ENCODE measurements at places on chromosomes 3 and 15.
A peak's percentile ranks its signal among the peaks of the same experiment; 100 is the strongest.

DNA sequence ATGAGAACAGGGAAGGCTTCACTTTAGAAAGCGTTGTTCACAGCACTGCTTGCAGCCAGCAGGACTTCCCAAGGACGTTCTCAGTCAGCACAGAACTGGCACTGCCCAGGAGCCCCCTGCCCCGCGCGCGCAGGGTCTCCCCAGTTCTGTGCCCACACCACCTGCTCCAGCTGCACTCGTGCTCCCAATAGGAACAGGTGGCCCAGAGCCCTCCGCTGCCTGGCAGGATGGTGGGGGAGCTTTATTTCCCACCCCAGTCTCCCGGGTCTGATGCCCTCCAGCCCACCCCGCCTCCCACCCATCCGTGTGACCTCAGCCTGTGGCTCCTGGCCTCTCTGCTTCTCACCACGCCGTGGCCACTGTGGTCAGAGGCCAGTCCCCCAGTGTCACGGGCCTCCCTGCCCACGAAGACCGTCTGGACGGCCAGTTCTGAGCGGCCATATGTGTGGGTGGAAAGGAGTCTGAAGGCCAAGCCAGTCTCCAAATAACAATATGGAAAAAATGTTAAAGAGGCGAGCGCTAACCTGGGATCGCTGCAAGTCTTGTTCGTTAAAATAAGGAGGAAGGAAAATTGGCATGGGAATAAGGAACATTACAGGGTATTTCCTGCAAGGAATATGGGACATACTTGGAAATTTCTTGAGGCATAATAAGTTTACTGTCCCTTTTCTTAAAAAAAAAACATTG lies 54.6 kb upstream of the PCSK6 start:
- no peak for DNase-seq

DNA sequence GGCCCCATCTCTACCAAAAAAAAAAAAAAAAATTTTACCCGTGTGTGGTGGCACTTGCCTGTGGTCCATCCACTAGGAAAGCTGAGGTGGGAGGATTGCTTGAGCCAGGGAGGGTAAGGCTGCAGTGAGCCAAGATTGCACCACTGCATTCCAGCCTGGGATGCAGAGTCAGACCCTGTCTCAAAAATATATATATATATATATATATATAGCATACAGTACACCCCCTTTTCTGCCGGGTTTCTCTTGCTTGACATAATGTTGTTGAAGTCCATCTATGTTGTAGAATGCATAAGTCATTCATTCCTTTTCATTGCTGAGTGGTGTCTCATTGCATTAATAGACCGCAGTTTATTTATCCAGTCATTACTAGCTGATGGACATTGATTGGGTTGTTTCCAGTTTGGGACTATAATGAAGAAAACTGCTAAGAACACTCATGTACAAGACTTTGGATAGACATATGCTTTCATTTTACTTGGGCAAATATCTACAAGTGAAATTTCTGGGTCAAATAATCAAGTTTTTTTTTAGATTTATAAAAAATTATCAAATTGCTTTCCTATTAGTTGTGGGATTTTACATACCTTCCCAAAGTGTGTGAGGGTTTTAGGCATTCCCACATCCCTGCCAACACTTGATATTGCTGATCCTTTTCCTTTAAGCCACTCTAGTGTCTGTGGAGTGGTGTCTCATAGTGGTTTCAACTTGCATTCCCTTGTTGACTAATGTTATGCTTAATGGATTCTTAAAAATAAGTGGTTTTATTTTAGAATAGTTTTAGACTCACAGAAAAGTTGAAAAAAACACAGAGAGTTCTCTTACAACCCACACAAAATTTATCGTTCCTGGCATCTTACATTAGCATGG lies 2.1 kb upstream of the PRR20G start:
- DNase-seq = no peak

DNA sequence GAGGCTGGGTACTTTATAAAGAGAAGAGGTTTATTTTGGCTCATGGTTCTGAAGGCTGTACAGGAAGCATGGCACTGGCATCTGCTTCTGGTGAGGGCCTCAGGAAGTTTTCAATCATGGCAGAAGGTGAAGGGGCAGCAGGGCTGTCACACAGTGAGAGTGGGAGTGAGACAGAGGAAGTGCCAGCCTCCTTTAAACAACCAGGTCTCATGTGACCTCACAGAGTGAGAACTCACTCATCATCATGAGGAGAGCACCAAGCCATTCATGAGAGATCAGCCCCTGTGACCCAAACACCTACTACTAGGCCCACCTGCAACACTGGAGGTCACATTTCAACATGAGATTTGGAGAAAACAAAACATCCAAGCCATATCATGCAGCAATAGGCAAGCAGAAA lies 9.3 kb upstream of the RFTN1 start:
- DNase-seq = no peak

- peak; percentile 68 for DNase-seq
Observed at GRCh38 chr15:67164811-67165253, 89.6 kb downstream of the AAGAB start.

GRCh38 chr15:40878785-40879184 lies 4.8 kb upstream of the RHOV start:
- no peak for DNase-seq

DNA sequence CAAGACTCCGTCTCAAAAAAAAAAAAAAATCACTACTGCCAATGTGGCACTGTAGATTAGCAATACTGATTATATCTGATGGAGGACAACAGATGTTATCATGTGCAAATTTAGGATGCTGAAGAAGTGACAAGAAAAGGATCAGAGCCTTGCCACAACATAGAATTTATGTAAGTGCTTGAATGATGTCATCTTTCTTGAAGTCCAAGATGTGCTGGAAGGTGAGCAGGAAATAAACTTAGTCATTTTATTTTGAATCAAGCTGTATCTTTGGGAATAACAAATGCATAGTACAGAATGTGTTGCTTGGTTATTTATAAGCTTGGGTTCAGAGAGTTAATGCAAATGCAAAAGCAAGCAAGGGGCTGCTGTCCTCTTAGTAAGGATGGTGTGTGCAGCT lies 47.1 kb downstream of the IL12A start:
- DNase-seq = no peak

- no peak for DNase-seq
Observed at GRCh38 chr3:74489050-74489792, 125.2 kb downstream of the CNTN3 start.

GRCh38 chr15:28111543-28111942 lies 12.4 kb upstream of the OCA2 start:
- DNase-seq = no peak

GRCh38 chr3:57963811-57964346 lies 44.3 kb upstream of the FLNB start:
- no peak for DNase-seq

DNA sequence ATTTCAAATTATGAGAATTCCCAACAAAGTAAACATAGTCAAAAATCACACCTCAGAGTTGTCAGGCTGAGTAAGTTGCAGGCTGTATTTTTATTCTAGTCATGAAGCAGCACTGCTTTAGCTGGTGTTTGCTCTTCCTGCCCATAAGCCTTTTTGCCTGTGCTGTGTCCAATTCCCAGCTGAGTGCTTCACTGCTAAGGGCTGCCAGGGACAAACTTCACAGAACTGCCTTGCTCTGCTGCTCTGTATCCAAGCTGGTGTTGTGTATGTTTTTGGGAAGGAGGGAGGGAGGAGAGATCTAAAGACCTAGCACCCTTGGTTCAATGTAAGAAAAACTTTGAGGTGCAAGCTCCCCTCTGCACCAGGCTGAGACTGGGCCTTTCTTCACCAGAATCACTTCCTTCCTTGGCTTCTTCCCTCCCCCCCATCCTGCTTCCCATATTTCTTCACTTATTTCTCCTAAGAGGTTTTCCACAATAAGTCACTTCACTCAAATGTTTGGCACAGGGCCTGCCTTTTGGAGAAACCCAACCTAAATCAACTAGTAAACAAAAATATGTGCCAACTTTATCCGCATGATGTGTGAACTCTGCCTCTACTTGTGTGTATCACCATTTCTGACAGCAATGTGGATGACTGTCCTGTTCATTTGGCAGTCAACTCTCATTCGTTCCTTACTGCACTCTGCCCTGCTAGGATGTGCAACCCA lies 156.1 kb downstream of the TBL1XR1 start:
- no peak for DNase-seq

- no peak for DNase-seq
Observed at GRCh38 chr15:72365844-72366243, 10.0 kb downstream of the HEXA start.

DNA sequence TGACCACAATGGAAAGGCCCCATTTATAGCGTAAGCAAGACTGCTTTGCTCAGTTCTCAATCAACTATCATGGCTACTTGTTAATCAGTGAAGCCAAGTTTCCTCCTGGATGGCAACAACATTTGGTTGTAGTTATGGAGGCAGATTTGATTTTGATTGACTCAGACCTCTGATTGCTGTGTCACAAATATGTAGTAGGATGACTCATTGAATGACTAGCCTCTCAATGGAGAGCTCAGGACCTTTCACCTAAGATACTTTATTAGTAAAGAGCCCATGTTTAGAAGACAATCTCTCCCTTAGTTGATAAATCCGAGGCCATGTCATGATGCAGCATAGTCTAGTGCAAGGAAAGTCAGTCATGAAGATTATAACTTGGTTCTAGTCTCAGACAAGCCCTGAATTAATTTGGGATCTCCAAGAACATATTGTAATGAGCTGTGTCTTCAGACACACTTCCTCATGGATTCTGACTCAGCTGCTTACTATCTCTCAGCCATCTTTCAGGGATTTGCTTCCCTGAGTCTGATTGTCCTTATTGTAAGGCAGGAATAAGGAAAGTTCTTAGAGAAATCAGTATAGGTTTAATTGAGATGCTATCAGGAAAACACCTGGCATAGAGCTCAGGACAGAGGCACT lies 397.4 kb upstream of the TMCO5A start:
- no peak for DNase-seq

DNA sequence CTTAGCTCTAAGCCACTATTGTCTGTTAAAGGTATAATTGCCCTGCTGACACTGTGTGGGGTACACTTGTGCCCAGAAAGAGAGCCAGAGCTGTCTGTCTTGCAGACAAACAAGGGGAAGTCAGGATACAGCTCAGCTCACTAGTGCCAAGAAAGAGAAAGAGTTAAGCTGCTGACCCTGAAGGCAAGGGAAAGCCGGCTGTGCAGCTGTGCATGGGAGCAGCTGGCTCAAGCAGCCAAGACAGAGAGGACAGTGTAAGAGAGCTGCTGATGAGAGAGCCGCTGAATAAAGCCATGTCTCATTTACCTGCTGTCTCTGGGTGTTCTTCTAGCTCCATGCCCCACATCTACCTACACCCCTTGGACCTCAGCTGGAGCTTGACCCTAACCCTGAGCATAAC lies 428.1 kb upstream of the NAALADL2 start:
- no peak for DNase-seq

DNA sequence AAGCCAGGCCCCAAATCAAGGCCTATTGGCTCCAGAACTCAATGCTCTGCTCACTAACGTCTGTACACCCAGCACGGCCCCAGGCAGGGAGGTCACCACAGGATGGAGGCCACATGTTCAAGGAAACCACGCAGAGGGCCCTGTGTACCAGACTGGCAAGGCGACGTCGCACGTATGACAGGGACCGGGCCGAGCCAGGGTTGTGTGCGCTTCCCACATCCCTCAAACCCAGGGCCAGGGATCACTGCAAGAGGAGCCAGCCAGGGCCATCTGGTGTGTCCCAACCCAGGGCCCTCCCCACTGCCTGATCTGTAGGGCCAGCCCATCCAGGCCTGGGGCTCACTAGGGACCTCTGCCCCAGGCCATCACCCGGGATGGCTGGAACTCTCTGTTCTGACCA lies 62.0 kb downstream of the ZNF445 start:
- no peak for DNase-seq

DNA sequence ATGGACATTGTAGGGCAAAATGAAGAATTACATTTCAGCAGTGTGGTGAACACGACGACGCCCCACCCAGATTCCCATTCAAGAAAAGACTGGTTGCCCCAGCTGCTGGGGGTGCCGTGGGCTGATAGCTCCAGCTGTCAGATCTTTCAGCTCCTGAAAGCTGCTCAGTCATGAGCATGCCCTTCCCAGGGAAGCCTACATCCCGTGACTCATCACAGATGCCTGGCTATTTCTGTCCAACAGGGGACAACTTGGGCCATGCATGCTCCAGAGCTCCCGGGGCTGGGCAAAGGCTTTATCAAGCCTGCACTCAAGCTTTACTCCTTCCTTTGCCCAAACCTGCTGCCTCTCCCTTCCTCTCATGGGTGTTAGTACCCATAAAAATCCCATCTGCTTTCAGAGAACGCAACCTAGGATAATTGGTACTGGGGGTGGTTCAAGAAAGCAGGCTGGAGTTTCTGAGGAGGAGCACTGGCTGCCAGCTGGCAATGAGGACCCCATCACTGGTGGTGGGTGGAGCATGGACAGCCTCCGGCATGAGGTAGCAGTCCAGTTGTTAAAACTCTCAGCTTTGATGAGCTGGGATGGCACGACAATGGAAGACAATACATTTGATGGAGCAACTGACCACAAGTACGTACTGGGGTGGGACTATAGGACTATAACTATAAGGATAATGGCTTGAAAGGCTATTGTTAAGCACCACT lies 16.4 kb upstream of the ST8SIA2 start:
- DNase-seq = no peak

GRCh38 chr3:24680214-24680967 lies 185.7 kb upstream of the THRB start:
- peak; percentile 78 for DNase-seq

- DNase-seq = no peak
Observed at GRCh38 chr15:28060005-28060404, 39.1 kb downstream of the OCA2 start.

GRCh38 chr3:145776782-145777408 lies 384.1 kb downstream of the PLOD2 start:
- DNase-seq = no peak

DNA sequence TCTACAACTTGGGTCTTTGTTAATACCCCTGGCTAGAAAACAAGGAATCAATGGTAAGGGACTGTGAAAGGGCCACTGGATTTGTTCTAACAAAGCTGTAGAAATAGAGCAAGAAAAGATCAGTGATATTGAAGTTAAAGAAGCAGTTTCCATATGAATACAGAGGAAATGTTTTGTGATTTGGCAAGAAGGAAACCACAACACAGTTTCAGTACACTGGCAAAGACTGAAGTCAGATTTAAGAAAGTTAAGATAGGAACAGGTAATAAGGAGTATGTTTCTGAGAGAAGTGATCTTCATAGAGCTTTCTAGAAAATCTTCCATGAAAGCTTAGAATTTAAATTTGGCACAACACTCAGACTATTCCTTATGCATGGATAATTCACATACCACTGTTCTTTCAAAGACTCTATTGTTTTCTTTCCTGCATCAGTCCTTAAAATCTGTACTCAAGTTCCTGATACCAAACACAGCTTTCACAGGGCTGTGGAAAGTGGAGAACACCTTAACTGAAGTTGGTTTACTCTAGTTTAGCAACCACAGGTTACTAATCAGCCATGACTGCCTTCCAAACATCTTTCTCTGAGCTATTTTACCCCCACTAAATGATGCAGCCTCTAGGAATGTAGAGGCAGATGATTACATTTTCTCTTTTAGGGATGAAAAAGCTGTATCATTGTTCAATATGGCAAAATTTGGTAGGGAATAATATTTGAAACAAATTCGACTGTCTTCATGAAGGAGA lies 32.4 kb upstream of the ALCAM start:
- DNase-seq = no peak

GRCh38 chr3:147427746-147428145 lies 18.6 kb downstream of the ZIC1 start:
- DNase-seq = no peak

- DNase-seq = no peak
Observed at GRCh38 chr3:9791790-9792404, 376 bp downstream of the TADA3 start.

GRCh38 chr3:31369637-31370379 lies 162.9 kb upstream of the STT3B start:
- no peak for DNase-seq

GRCh38 chr3:40417845-40418543 lies 31.0 kb downstream of the ENTPD3 start:
- no peak for DNase-seq

Data from upper lobe of left lung (tissue), 6 donors.